Type B pancreatic cell (in vitro differentiated cells): ENCODE measurements at places on chromosomes 2 and 18. TPM values are rescaled to one million over a fixed set of nuclear protein-coding genes. Genes with fewer than 3 reads are reported as not detected.

GRCh38 chr18:21739604-21740537 lies 721 bp upstream of the MIB1 start:
- H3K27me3 ChIP-seq, result no peaks in the 10 kb centered on the region
- H3K4me1 ChIP-seq, result peaks cover 23% of the 10 kb centered on the region
- DNase-seq, result no peak
- H3K36me3 ChIP-seq, result peaks cover 13% of the 10 kb centered on the region

DNA sequence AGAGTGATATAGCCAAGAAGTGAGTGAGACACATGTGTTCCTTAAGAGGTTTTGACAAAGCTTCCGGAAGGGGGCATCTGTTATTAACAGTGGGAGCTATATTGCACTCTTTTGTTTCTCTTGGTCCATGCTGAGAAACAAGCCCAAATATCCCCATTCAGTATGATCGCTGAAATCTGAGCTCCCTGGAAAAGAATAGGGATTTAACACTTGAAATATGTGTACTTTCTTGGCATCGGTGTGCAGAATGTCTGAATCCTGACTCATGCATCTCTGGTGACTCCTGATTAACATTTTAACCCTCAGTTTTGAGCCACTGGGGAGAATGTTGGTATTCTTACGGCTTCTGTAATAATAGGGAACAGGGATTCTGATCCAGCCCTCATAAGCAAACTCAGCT lies 448.1 kb downstream of the TSN start:
- peaks cover 22% of the 10 kb centered on the region for H3K4me1 ChIP-seq
- H3K36me3 ChIP-seq, result no peaks in the 10 kb centered on the region
- H3K27ac ChIP-seq, result no peak overlapping the region
- no peak overlapping the region for H3K4me3 ChIP-seq
- DNase-seq, result no peak

- H3K27ac ChIP-seq, result peak overlapping the region; percentile 57
- H3K4me1 ChIP-seq, result peaks cover 17% of the 10 kb centered on the region
- DNase-seq, result no peak
- peak overlapping the region; percentile 79 for H3K4me3 ChIP-seq
- H3K36me3 ChIP-seq, result peaks cover 20% of the 10 kb centered on the region
Measured at GRCh38 chr2:219569041-219569440, 2.3 kb downstream of the OBSL1 start.

GRCh38 chr2:20453087-20453486 lies 6.2 kb downstream of the RHOB start:
- H3K27me3 ChIP-seq, result peaks cover 3% of the 10 kb centered on the region
- no peak overlapping the region for H3K4me3 ChIP-seq
- DNase-seq, result no peak
- H3K4me1 ChIP-seq, result peaks cover 20% of the 10 kb centered on the region
- no peaks in the 10 kb centered on the region for H3K36me3 ChIP-seq

DNA sequence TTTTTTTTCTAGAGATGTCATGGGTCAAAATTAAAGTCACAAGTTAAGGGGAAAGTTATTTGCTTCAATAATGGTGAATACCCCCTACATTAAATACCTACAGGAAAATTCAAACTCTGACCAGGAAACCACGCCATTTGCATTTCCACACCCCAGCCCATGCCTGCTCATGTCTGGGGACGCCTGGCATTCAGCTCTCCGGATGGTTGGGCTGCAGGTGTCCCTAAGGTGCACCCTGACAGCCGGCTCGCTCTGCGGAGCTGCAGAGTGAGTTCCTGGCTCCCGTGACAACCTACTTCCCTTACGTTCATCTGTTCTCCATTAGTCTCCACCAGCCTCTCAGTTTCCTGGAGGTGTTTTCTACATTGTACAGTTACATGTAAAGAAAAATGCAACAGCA lies 122.7 kb upstream of the RIOK3 start:
- H3K36me3 ChIP-seq, result peaks cover 23% of the 10 kb centered on the region
- H3K27ac ChIP-seq, result peak overlapping the region; percentile 88
- DNase-seq, result no peak
- peak overlapping the region; percentile 80 for H3K4me3 ChIP-seq
- no peaks in the 10 kb centered on the region for H3K4me1 ChIP-seq
- no peaks in the 10 kb centered on the region for H3K27me3 ChIP-seq

- peaks cover 14% of the 10 kb centered on the region for H3K4me1 ChIP-seq
- H3K4me3 ChIP-seq, result no peak overlapping the region
- no peak overlapping the region for H3K27ac ChIP-seq
- DNase-seq, result no peak
Measured at GRCh38 chr18:8654503-8655451, 45.5 kb downstream of the RAB12 start.

- H3K27me3 ChIP-seq, result peaks cover 74% of the 10 kb centered on the region
- H3K36me3 ChIP-seq, result peaks cover 6% of the 10 kb centered on the region
- H3K4me3 ChIP-seq, result no peak overlapping the region
- no peak overlapping the region for H3K27ac ChIP-seq
- no peak for DNase-seq
Measured at GRCh38 chr2:74511104-74511989, 2.9 kb upstream of the TLX2 start.

- peaks cover 4% of the 10 kb centered on the region for H3K4me1 ChIP-seq
- no peaks in the 10 kb centered on the region for H3K27me3 ChIP-seq
- no peaks in the 10 kb centered on the region for H3K36me3 ChIP-seq
- no peak overlapping the region for H3K27ac ChIP-seq
- H3K4me3 ChIP-seq, result no peak overlapping the region
Measured at GRCh38 chr18:24114924-24115549, 23.8 kb upstream of the CABYR start.

Gene MAB21L4
- 62.0 and 157 TPM in 2 replicates for total RNA-seq

Gene GCKR
- 0.65 and 2.2 TPM in 2 replicates for total RNA-seq

Gene SEPTIN10
- total RNA-seq, result 40.9 and 76.7 TPM in 2 replicates
